T-helper 1 cell (primary cell): ENCODE measurements at places on chromosomes 2 and 18.

DNA sequence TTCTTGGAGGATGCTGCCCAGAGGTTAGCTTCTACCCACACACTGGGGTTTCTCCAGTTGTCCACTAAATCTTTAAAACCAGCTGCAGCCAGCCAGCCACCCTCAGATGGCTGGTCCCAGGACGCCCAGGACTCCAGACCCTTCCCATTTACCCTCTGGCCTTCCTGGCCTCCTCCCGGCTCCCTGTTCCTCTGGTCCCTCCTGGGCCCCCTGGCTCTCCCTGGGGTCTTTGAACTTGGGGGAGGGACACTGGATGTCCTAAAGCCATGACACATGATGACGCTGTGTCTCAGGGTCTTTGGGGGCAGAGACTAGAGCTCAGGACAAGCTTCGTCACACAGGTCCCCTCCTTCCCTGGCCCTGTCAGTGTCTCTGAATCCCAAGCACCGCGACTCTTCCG is 201.1 kb upstream of the HDAC4 start:
- no peak for DNase-seq

GRCh38 chr2:96927405-96928171 is 57.7 kb upstream of the SEMA4C start:
- no peak for DNase-seq

- DNase-seq = no peak
Observed at GRCh38 chr2:217307023-217307422, 447.2 kb upstream of the TNP1 start.

- DNase-seq = no peak
Observed at GRCh38 chr2:1986598-1986997, 242.3 kb upstream of the PXDN start.

DNA sequence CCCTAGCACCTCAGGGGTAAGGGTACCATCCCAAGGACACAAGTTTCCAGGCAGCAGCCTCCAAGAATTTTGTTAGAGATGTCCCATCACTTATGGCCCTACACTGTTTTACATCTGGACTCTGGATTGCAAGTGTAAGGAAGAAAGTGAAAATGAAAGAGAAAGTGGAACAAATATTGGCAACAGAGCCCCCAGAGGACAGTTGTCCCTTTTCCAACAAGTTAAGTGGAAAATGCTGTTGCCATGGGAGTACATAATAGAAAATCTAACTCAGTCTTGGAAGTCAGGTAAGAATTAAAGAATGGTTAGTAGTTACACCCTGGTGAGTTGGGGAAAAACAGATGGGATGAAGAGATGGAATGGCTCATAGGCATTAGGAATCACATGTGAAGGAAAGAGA is 50.6 kb downstream of the TTC21B start:
- no peak for DNase-seq

DNA sequence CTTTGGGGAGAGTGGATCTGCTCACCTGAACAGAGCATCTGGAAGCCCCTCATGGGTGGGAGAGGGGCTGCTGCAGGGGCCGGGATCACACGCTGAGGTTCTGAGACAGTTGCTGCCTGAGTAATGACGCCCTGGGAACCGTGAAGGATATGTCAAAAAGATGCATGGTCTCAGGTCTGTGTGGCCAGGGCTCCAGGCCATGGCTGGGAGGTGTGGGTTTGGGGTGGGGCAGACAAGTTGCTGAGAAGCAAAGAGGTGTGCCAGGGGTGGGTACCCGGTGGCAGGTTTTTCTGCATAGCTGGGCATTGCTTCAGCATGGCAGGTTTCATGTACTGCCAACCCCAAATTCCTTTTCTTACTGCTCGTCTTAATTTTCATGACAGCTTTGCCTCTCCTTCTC is 133.5 kb downstream of the RPIA start:
- no peak for DNase-seq

DNA sequence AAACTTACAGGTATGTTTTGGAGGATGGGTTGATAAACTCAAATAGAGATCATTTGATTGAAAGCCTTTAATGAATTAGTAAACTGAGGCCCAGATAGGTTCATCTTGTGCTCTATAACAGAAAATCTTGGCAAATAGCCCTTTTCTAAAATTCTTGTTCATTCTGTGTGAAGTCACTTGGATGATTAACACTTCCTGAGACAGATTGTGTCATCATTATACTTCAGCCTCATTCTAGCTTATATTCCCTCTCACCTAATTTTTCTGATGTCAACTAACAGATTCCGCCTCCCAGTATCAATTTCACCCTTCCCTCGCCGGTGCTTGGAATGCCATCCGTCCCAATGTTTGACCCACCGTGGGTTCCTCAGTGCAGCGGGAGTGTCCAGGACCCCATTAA is 84.2 kb upstream of the RPE start:
- DNase-seq = no peak

DNA sequence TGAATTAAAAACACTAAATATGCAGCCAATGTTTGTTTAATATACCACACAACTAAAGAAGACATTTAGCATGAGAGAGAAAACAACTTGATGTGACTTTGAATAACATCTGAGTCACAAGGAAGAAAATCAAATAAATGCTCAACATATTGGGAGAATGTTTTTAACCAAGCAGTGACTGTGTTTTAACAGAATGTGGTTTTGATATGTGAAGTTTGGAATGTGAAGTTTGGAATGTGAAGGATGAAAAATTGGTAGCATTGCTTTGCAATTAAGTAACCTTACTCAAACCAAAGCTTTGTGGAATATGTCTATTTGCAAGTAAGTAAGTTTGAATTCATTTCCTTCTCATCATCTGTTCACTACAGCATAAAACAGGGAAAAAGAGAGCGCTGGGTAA is 128.2 kb upstream of the DNAJC10 start:
- DNase-seq = no peak

GRCh38 chr18:10261344-10262276 is 192.8 kb upstream of the APCDD1 start:
- peak; percentile 1 for DNase-seq

GRCh38 chr2:20540587-20541293 is 93.9 kb downstream of the RHOB start:
- no peak for DNase-seq

DNA sequence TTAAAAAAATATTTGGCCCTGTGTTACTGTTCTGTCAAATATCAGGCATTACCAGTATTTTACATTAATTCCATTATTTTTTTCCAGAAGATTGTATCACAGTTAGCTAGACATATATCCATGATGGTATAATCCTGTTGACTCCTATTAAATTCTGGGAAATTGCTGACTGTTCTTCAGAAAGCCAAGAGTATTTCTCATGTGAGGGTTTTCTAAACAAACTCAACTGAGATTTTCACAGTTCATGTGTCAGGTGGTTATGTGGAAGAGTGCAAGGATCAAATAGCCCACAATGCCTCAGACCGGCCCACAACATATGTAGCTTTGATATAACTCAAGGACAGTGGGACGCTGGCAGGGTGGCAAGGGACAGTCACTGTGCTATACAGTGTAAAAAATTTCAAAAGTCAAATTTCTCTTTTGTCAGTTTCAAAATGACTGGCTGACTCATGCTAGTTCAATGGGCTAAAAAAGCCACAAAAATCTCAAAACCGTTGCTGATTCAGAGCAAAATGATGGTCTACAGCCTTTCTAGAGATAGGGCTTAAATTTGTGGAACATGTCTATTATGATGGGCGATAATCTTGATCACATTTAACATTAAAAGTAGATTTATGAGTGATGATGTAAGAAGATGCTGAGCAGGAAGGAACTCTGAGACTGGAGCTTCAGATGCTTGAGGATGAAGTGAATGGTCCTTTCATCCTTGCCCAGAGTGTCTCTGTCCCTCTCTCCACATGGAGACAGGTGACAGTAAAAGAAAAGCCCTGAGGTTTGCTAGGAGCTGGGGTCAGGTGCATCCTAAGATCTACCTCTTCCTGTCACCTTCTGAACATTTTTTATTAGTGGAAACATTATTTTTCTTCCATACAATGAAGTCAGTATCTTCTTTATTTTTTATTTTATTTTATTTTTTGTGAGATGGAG is 175.8 kb upstream of the PIEZO2 start:
- no peak for DNase-seq

DNA sequence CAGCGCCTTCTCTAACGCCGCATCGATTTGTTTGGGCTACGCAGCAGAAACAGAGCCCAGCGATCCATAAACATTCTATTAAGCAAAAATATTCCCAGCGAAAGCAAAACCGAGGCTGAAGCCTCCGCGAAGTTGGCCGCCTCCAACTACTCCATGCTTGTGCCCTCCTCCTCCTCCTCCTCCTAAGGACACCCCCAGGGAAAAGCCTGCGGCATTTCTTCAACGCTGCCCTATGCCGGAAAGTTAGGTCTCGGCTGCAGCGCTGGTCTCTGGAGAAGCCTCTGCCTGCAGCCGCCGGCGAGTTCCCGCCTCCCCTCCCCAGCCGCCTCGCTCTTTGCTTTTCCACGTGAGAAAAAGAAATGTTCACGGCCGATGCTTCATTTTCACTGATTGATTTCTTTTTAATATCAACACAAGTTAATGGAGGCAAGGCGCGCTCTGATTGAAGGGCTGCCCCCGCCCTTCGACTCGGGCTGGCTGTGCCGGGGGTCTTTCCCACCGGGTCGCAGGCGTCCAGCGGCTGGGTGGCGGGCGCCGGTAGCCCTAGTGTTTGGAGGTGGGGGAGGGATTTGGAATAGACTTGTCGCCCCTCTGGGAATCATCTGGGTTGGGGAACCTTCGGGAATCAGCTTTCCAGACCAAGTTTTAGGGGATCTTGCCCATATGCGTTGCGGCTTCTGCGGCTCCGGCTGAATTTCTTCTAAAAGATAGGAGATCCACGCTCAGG is 3.9 kb downstream of the NRP2 start:
- no peak for DNase-seq

DNA sequence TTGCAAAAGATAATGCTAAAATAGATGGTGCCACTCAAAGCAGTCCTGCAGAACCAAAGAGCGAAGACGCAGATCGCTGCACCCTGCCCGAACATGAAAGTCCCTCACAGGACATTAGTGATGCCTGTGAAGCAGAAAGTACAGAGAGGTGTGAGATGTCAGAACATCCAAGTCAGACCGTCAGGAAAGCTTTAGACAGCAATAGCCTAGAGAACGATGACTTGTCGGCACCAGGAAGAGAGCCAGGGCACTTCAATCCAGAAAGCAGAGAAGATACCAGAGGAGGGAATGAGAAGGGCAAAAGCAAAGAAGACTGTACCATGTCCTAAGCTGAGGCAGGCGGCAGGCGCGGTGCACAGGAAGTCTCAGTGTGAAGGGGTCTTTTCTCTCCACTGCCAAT is 34.8 kb upstream of the RBM44 start:
- DNase-seq = no peak

DNA sequence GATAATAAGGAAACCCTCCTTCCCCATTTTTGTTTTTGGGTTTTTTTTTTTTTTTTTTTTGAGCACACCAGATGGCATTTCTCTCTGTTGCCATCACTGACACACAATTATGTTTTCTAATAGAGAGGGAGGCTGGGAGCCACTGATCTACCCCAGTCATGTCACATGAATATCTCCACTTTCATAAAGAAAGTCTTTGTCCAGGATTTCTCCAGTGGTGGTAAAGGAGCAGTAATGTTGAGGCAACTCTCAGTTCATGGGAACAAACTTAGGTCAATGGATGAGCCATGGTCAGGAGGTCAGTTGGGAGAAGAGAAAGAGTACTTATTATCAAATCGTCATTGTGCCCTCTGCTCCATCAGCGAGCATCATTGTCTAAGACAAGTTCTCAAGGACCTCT is 603.7 kb downstream of the ARHGAP15 start:
- no peak for DNase-seq

DNA sequence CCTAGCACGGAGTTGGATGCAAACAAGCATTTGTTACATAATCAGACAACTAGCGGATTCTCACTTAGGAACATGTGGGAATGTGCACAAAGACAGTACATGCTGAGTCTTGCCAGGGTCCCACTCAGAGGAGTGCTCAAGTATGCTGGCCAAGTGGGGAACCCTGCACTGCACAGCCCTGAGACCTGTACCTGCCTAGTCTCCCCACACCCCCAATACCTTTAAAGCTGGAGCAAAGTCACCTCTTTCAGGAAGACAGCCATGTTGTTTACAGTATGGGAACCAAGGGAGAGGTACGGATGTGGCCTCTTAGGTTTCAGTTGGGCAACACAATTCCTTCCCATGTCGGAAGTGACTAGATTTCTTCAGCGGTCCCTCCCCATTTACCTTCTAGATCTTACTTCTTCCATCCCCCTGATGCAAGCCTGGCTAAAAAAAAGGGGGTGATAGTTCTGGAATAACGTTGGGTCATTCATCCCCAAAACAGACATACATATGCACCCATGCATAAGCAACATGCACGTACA is 10.7 kb downstream of the CXCR1 start:
- no peak for DNase-seq

DNA sequence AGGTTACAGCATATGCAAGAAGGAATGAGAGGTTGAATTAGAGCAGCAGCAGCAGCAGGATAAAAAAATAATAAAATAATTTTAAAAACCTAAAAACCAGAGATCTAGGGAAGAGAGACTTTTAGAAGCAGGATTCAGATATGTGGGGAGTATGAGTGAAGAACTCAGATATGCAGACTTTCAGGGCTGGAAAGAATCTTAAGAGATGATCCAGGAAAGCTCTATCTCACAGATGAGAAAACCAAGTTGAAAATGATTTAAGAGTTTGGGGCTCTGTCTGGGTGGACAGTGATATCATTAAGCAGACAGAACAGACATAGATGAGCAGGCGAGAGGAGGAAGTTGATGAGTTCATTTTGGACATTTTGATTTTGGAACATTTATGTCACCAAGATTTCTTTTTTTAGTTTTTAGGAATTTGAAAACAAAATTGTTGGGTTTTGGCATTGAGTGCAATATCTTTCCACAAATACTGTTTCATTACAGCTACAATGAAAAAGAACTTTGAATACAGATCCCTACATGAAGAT is 31.8 kb downstream of the BCL2 start:
- no peak for DNase-seq

DNA sequence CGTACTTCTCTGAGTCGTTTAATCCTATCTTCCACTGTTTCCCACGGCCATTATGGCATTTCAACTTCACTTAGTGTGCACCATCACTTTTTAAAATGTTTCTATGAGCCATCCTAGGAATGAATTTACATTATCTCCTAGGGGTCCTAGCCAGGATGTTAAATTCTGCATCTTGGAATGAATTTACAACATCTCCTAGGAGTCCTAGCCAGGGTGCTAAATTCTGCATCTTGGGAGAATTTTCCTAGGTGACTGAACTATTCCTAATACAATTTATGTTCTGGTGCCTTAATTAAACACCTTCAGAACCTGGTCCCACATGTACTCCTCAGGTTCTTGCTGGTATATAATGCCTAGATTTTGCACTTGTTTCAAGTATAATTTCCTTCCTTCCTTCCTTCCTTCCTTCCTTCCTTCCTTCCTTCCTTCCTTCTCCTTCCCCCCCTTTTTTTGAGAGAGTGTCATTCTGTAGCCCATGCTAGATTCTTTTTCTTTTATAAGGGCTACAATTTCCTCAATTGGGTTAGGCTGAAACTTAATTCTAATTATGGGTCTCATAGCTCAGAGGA is 72.1 kb downstream of the TBR1 start:
- no peak for DNase-seq

DNA sequence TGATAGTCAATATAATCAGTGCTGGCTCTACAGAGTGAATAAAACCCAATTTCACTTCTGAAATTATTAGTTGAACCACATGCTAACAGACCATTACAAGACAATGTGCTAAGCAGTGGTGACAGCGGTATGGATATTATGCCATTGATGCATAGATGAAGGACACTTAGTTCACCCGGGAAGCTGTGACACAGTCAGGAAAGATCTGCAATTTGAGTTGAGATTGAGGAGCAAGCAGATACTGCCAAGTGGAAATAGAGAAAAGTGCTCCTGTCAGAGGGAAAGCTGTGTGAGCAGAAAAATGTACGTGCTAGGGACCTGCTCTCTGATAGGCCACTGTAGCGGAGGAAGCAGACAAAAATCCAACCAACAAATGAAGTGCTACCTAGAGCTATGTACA is 529.5 kb upstream of the CDH2 start:
- no peak for DNase-seq

- no peak for DNase-seq
Observed at GRCh38 chr2:55865096-55865835, 58.3 kb downstream of the EFEMP1 start.
